ENCODE measurements at places on chromosomes 16 and 17.

DNA sequence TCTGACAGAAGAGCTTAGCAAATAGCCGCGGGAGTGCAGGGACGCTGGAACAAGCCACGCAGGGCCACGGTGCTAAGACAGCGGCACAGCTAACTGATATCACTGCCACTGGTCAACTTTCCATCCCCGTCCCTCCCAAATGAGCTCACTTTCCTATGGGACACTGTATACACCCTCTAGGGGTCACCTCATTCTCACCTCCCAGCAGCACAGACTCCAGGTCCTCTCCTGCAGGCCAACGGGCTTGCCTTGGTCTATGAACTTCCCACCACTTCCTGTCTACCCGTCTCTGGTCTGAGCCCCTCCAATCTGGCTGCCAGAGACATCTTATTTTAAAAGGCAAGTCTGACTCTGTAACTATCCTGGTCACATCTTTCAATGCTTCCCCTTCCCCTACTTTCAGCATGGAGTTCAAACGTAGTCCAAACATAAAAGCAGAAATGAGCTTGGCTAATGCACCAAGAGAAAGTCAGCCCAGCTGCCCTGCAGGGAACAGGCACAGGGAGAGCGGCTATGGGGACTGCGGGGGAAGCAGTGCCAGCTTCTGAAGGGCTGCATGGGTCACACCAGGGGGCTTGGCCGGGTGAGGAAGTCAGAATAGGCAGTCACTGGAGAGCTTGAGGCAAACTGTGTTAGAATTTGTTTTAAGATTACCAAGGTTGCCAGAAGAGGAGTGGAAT is 26.3 kb upstream of the SLC38A8 start:
- no peak for DNase-seq

- DNase-seq: no peak
Measured at GRCh38 chr16:49697631-49698452, 158.1 kb downstream of the ZNF423 start.

GRCh38 chr17:7219812-7220592 is at the start of the genes ACADVL and DLG4:
Gene ACADVL, plus strand, starts transcription at chr17:7219938. Its CDS starts 47 bp downstream, at chr17:7219985.
Gene DLG4, minus strand, starts transcription at chr17:7219836.
- DNase-seq: peak; percentile 95

GRCh38 chr17:3400055-3400454 is 1.8 kb upstream of the OR1E1 start:
- DNase-seq: no peak

- DNase-seq: peak; percentile 79
Measured at GRCh38 chr16:66905633-66906539, 12.8 kb downstream of the CDH16 start.

GRCh38 chr16:26177438-26177837 is 485.7 kb downstream of the HS3ST4 start:
- DNase-seq: no peak

DNA sequence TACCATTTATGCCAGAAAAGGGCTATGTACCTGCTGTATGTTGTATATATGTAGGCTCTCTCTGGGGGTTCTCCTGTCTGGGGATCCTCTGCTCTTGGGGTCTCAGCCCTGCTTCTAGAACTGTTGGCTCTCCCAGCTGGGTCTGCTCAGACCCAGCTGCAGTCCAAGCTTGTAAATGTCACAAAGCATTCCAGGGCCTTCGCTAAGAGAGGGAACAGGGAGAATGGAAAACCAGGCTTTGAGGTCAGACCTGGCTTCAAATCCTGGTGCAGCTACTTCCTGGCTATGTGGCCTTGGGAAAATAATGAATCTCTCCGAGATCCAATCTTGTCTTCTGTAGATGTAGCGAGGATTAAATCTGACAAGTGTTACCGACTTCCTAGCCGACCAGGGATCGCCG is 44.0 kb downstream of the NLRP1 start:
- no peak for DNase-seq

- DNase-seq: no peak
Measured at GRCh38 chr17:42512733-42513251, 23.2 kb upstream of the NAGLU start.

DNA sequence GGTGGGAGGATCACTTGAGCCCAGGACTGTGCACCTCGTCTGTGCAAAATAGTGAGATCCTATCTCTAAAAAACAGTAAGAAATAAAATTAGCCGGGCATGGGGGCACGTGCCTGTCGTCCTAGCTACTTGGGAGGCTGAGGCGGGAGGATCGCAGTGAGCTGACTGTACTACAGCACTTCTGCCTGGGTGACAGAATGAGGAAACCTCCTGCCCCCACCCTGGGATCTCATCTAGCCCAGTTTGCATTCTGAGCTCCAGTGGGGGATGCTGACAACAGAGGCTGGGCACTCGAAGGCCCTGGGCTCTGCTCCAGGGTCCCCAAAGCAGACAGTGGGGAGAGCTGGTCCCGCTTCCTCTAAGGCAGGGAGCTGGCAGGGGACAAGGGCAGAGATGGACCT is 7.1 kb downstream of the NAGPA start:
- no peak for DNase-seq

- DNase-seq: no peak
Measured at GRCh38 chr17:9321890-9322289, 253.7 kb downstream of the STX8 start.

- no peak for DNase-seq
Measured at GRCh38 chr17:13759518-13760335, 158.0 kb upstream of the HS3ST3A1 start.
